Fibroblast of upper back skin (primary cell): ENCODE measurements at places on chromosomes 16 and 17.

- no peak for DNase-seq
Observed at GRCh38 chr17:45314741-45315647, 1.8 kb downstream of the MAP3K14 start.

- DNase-seq, result peak; percentile 92
Observed at GRCh38 chr16:626787-627453, 3.9 kb upstream of the WFIKKN1 start.

DNA sequence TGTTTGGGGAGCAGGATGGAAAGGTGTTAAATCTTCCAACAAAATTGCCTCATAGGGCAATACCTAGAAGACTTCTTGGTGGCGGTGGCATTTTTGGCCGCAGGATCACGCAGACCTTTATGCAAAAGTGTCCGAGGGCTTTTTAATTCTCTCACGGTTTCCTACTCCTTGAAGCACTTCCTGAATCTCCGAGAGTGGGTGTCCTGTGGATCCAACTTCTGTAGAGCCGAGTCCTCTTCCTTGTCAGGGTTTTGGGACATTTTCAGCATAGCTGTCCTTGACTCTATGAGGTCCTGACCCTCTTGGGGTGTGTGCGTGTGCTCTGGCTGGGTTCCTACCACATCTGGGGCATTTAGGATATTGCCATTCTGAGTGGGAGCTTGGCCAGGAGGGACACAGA, 31.7 kb downstream of the IL21R start:
- no peak for DNase-seq

- DNase-seq, result no peak
Observed at GRCh38 chr17:78748730-78749317, 33.2 kb downstream of the CYTH1 start.

- no peak for DNase-seq
Observed at GRCh38 chr17:7133424-7133823, 18.8 kb upstream of the ASGR2 start.

GRCh38 chr16:47713225-47713595, 252.1 kb downstream of the PHKB start:
- DNase-seq, result peak; percentile 57

GRCh38 chr17:78722246-78722761, 59.8 kb downstream of the CYTH1 start:
- no peak for DNase-seq

GRCh38 chr16:23072084-23072599, 77.1 kb downstream of the USP31 start:
- DNase-seq, result peak; percentile 77

DNA sequence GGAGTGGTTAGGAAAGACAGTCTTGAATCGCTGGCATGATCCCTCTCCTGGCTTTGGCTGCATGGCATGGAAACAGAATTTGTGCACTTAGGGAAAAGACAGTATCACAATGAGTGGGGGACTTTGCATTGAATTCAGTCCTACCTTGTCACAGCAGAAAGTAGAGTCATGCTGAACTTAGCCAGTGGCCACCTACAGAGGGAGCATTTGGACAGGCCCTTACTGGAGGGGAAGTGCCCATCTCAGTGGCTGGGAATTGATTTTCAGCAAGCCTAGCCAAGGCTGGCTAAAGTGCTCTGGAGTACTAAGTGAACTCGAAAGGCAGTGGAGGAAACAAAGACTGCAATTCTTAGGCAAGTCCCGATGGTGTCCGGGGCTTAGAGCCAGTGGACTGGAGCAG, 364.3 kb upstream of the TOM1L1 start:
- DNase-seq, result no peak

DNA sequence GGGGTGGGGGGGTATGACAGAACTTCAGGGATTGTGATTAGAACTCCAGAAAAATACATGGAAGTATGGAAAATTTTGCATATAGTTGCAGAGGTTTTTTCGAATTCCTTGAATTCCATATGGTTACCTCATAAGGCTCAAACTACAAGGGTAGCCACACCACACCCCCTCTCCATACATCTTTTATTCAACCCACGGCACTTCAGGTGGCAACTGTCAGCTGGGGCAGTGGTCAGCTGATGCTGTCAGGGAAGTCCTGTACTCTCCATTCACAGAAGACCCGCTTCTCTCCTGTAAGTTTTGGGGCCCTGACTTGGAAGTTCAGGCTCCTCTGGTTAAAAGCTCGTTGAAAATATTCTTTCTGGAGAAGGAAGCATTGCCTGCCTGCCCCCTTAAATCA, 57.5 kb upstream of the CLEC19A start:
- DNase-seq, result no peak

DNA sequence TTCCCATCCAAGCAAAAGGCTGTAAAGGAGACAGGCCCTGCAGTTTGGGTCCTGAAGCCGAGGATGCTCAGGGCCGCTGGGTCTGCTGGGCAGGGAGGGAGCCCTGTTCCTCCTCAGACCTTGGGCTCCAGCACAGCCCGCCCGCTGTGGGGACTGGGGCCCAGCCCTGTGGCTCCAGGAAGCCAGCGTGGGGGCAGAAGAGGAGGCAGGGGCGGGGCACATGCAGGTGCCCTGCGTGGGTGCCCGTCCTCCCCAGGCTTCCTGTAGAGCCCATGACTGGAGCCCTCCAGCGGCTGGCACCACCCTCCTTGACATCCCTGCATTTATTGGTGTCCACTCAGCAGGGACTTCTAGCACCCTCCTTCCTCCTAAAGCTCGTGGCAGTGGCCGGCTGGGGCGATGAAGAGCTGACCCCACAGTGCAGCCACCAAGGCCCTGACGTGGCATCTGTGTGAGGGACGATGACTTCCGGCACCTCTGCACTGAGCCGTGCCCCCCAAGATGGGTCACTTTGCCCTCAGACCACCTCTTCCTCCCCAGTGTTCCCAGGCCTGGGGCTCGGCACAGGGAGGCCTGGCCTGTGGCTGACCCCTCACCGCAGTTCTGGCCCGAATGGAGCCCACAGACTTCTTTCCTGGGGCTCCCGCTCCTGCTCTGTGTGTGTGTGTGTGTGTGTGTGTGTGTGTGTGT, 9.9 kb downstream of the PRSS27 start:
- no peak for DNase-seq

GRCh38 chr17:14468858-14469257, 168.0 kb downstream of the HS3ST3B1 start:
- DNase-seq, result no peak

GRCh38 chr16:67933805-67934204, 2.1 kb upstream of the CTRL start:
- DNase-seq, result no peak

GRCh38 chr16:12590963-12591362, 212.7 kb downstream of the CPPED1 start:
- DNase-seq, result no peak

GRCh38 chr16:87729266-87729954, 36.4 kb downstream of the KLHDC4 start:
- no peak for DNase-seq

GRCh38 chr16:7834771-7835431, 502.3 kb downstream of the RBFOX1 start:
- no peak for DNase-seq

DNA sequence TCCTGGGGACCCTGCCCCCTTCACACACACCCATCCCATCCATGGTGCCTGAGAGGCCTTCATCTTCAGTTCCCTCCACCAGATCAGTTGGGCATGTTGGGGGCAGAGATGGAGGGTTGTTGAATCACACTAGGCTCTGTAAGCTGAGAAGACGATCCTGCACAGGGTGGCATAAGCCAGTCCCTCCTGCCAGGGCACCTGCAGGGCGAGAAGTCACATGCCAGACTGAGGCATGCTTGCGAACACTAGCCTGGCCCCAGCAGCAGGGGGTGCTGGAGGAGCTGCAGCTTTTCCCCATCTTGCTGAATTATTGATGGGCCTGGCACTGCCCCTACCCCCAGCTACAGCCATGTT, 6.1 kb upstream of the TBX2 start:
- DNase-seq, result no peak

DNA sequence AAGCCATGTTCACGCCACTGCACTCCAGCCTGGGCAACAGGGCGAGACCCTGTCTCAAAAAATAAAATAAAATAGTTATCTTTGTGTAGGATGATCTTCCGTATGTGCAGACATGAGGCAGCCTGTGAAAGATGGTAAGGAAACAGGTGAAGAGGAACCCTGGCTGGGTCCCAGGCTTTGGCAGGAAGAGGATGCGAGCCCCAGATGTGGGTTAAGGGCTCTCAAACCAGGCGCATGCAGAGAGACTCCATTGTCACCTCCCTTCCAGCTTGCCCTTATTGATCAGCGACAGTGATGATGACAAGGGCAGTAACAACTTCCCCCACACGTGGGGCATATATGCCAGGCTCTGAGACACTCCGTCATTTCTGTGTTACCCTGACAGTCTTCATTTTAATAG, 106.8 kb downstream of the GNAO1 start:
- no peak for DNase-seq

DNA sequence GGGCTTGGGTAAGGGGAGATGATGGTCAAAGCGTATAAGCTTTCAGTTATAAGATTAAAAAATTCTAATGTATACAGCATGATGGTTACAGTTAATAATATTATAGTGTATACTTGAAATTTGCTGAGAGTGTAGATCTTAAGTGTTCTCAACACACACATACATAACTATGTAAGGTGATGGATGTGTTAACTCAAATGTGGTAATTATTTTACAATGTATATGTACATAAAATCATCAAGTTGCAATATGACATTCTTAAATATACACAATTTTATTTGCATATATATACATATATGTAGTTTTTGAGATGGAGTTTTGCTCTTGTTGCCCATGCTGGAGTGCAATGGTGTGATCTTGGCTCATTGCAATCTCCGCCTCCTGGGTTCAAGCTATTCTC, 7.2 kb downstream of the ZKSCAN2 start:
- no peak for DNase-seq

- DNase-seq, result peak; percentile 74
Observed at GRCh38 chr16:14015948-14016347, 55.2 kb upstream of the MRTFB start.

- DNase-seq, result peak; percentile 65
Observed at GRCh38 chr17:43832976-43833829, at the start of gene MPP3. MPP3 (minus strand) TSS chr17:43833146; CDS start chr17:43831906, 1,240 bp downstream.

GRCh38 chr16:62638964-62639870, 603.0 kb upstream of the CDH8 start:
- peak; percentile 82 for DNase-seq

GRCh38 chr17:18241229-18241871, 15.9 kb downstream of the LLGL1 start:
- DNase-seq, result no peak

DNA sequence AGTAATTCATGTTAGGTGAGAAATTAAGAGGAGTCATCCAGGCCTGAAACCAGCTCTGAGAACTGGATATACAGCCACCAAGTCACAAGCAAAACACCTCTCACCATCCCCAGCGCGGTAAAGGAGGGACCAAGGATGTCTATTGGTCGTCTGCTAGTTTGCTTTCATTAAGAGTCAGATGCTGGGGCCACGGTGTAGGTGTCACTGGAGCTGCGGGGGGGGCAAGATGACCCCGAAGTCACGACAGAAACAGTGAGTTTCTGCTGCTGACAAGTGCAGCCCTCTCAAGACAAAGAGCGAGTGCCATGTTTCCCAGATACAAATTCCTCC, 790 bp downstream of the NCBP3 start:
- DNase-seq, result no peak
